ENCODE measurements at places on chromosomes 12 and 14.
A peak's percentile ranks its signal among the peaks of the same experiment; 100 is the strongest.

GRCh38 chr12:84689638-84690037 is 223.0 kb downstream of the SLC6A15 start:
- no peak for DNase-seq

DNA sequence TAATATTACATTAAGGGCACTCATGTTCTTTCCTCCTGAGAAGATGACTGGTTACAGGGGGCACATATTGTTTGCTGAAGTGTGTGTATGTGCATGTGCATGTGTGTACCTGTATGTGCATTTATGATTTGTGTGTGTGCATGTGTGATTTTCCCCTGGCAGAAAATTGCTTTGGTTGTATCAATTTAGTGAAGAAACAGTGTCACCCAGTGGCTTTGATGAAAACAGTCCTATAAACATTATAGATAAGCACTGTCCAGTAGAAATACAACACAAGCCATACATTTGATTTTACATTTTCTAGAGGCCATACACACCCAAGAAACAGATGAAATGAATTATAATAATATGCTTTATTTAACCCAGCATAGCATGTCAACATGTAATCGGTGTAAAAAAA is 8.6 kb downstream of the PDE3A start:
- no peak for DNase-seq

DNA sequence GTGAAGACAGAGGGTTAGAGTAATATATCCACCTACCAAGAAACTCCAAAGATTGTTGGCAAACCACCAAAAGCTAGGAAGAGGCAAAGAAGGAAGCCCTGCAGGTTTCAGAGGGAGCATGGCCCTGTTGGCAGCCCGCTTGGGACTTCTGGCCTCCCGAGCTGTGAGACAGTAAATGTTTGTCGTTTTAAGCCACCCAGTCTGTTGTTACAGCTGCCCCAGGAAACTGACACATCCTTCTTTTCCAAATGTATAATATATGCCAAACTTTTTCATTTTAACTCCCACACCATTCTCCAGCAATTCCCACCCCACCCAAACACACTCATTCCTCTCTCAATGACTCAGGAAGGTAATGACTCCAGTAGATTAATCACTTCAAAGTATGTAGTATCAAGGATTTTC is 74.0 kb downstream of the RPS29 start:
- DNase-seq = no peak

DNA sequence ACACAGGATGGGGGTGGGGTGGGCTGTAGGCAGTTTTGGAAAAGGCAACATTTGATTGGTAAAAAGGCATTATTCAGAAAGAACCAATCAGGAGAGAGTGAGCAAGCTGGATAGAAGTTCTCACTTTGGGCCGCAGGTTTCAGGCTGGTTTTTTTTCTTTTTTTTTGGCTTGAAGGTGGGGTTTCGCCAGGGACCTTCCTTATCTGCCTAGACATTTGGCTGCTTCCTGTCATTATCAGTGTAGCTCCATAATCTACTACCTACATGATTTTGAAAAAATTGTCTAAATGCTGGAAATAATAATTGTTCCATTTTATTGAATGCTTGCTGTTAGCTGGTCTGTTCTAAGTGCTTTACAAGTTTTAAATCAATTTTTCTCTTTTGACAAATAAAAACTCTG is 649.0 kb downstream of the TMTC2 start:
- DNase-seq = no peak

DNA sequence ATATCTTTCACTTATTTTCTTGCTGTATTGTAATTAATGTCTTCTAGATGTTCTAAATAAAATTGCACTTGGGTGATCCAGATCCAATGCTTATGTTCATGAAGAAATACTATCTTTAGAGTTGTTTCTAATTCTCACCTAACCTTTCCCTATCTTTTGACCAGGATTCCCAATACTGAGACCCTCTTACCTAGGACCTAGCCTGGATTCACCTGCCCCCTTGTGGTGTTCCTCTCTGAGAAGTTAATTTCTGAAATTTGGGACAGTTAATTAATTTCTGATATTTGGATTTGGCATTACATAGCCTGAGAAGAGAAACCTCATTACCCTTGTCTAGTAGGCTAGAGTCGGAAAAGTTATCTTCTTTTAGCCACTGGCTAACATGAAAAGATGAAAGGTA is 29.5 kb downstream of the FOXA1 start:
- no peak for DNase-seq

- no peak for DNase-seq
These were observed 160.1 kb downstream of the STXBP6 start for GRCh38 chr14:24889843-24890242.

DNA sequence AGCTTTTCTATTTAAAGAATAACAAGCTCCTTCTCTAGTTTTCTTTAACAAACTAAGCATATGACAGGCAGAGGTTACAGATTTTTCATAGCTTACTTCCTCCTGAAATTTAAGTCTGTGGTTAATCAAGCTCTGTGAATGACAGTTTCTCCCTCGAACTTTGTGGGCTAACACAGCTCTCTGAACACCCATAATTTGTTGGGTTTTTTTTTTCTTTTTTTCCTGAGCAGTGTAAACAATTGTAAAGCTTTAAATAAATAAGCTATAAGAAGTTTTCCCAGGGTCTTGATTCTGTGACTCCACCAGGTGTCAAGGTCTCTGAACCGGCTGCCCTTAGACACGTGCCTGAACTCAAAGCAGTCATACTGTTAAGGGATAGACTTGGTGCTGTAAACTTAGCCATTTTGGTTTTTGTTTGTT is 128.1 kb upstream of the AMIGO2 start:
- no peak for DNase-seq

DNA sequence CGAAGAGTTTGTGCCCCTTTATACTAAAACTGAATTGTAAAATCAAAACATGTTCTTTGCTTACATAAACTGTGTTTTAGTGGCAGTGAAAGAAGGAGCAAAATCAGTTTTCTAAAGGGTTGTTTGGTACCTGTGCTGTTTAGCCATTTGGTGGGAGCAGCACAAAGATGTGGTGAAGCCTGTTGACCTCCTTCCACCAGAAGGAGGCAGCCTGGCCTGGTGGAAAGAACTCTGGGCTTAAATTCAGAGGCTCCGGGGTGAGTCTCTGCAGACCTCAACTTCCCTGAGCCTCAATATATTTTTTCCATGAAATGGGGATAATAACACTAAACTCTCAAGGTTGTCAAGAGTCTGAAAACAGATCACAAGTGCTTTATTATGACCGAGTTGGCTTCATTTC is 502.5 kb downstream of the VRK1 start:
- DNase-seq = no peak

GRCh38 chr14:101151927-101152305 is 248.4 kb upstream of the RTL1 start:
- no peak for DNase-seq

GRCh38 chr12:88580051-88580871 is at the start of gene KITLG:
Gene KITLG, minus strand, starts transcription at chr12:88580471. Its CDS starts 193 bp downstream, at chr12:88580278.
- DNase-seq = peak; percentile 77

DNA sequence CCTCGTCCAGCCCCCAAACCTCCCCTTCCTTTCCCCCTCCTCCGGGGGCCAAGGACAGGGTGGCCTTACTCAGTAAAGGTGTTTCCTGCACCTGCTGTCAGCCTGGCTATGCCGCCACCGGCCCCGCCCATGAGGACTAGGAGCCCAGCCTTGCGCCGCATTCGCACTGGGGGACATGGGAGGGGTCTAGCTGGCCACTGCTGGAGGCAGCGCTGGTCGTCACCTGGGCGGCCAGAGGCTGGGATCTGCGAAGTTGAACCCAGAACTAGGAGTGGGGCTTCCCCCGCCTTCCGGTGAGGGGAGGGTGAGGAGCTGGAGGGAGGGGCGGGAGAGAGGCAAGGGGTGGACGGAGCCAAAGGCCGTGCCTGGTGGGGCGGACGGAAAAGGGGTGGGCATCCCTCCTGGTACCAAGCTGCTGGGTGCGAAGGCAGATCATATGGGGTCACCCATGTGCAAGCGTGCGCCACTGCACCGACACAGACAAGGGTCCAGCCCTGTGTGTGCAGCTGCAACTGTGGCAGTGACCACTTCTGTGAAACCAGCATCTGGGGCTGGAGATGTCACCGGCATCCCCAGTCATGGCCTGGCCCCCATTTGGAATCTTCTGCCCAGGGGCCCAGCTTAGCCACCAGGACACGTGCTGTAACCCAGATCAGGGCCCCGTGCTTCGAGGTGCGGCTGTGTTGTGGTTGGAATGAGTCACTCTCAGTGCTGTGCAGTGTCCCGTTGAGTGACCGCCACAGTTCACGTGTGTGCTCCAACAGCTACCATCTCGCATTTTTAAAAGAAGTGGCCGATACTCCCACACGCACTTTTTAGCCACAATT is 8.5 kb downstream of the AMN start:
- no peak for DNase-seq

GRCh38 chr12:123132951-123133619 is 17.8 kb downstream of the PITPNM2 start:
- no peak for DNase-seq

GRCh38 chr12:92068459-92068858 is 77.2 kb downstream of the BTG1 start:
- no peak for DNase-seq

DNA sequence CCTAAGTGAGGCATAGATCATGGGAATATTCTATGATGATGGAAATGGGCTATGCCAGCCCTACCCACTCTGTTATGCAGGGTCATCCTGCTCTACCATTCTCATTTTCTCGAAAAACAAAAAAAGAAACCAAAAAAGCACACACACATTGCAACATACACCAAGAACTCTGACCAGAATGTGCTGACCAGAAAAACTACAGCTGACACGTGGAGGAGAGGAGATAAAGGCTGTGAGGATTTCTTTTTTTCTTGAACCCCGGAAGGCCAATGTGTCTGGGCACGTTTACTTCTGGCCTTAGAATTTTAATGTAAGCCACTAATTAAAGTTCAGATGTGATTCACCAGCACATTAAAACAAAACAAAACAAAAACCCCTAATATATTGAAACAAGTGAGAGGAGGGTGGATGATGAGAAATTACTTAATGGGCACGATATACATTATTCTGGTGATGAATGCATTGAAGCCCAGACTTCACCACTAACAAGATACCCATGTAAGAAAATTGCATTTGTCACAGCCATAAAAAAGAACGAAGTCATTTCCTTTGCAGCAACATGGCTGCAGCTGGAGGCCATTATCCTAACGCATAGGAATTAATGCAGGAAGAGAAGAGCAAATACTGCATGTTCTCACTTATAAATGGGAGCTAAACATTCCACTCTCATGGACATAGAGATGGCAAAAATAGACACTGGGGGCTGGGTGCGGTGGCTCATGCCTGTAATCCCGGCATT is 66.3 kb upstream of the PLEKHG3 start:
- no peak for DNase-seq

DNA sequence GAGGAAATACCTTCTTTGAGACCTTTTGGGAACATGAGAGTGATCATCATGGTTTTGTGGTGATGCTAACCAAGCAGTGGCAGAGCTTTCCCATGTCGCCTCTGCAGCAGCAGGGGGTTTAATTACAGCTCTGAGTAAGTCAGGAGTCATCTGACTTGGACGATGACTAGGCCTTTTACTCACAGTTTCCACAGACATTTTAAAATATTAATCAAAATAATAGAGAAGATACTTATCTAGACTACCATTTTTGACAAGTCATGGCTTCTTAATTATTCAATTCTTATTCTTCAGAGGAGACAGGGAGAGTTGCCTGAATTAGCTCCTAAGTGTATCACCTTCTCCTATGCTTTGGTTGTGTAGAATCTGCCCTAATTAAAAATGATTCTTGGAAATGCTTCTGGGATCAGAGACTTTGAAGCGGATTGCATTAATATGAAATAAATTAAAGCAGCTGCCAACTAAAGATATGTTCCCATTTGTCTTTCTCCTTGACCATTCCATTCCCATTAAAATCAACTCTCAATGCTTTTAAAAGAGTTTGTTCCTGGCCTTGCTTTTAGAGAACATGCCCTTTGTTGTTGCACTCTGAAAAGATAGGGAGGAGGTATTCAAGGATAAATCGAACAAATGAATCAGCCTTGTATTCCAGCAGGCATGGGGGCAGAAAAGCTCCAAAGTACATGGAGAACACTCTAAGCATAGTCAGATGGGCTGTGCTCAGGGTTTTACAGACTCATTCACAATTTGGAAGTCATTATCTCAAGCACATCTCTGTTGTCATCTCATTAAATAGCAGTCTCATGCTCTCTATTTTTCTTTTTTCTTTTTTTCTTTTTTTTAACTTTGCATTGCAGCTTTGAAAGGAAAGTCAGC is 7.7 kb upstream of the IFNG-AS1 start:
- no peak for DNase-seq

DNA sequence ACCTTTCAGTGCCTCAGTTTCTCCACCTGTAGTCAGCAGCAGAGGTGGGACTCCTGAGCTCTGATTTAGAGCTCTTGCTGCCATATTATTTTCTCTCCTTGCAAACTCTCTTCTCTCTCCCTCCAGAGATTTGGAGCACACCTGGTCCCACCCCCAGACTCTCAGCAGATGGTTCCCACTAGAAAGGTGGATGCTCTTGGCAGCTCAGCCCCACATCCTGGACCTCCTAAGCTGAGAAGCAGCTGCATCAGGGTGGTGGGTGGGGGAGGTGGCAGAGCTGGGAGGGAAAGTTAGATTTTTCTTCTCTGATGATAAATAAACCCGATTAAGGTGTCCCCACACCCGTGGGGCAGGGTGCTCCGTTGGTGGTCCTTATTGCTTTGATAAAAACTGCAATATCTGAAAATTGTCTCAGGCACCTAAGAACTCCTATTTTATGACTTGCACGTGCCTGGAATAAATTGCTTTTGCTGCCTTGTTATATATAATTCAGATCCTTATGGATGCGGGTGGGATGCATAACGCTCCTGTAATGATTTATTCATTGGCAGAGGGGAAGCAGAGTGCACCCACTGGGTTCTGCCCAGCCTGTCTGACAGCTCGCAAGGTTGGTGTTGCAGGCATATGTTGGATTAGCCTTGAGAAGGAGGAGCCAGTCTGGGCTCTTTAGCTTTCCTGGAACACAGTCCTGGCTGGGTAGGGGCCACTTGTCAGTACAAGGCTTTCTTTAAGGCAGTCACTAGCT is 214.2 kb downstream of the SUDS3 start:
- no peak for DNase-seq

- no peak for DNase-seq
These were observed 136.1 kb upstream of the WSCD2 start for GRCh38 chr12:107992870-107993451.

GRCh38 chr12:2268471-2269286 is 215.9 kb downstream of the CACNA1C start:
- peak; percentile 39 for DNase-seq

- DNase-seq = no peak
These were observed 590.5 kb upstream of the ATP2B1 start for GRCh38 chr12:90299121-90299520.

DNA sequence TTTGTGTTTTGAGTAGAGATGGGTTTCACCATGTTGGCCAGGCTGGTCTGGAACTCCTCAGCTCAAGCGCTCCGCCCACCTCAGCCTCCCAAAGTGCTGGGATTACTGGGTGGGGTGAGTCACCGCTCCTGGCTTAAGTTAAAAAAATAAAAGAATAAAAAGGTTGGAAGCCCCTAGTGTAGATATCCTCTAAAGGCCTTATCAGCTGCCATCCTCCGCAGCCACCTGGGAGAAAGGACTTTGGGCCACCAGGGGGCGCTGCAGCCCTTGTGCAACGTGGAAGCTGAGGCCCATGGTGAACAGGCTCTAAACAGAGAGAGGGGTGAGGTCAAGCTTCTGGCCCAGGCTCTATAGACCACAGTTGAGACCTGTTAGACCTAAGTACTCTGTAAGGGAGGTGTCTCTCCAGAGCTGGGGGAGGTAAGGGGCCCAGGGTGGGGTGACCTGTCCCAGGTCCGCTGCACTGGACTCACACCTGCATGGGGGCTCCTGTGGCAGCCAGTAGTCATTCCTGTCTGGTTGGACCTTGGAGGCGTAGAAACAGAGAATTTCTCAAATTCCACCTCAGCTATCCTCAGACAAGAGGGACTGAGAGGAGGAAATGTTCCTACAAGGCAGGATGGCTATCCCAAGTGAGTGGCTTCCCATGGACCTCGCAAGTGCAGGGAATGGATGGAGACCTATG is 14.0 kb upstream of the RACGAP1 start:
- DNase-seq = peak; percentile 89

Data from dorsolateral prefrontal cortex (tissue), 122 donors.